Kidney (tissue), 22 donors: ENCODE measurements at places on chromosomes 5 and 9.
A peak's percentile ranks its signal among the peaks of the same experiment; 100 is the strongest.

- H3K36me3 ChIP-seq = peaks cover 5% of the 10 kb centered on the region
- H3K4me1 ChIP-seq = peaks cover 16% of the 10 kb centered on the region
- no peaks in the 10 kb centered on the region for H3K27me3 ChIP-seq
- DNase-seq = no peak
- peak overlapping the region; percentile 67 for H3K27ac ChIP-seq
- H3K4me3 ChIP-seq = peak overlapping the region; percentile 72
These were observed 719 bp downstream of the MIGA2 start for GRCh38 chr9:129036923-129037766.

GRCh38 chr9:112086627-112087026, 88.5 kb downstream of the SUSD1 start:
- H3K27ac ChIP-seq = no peak overlapping the region
- peak; percentile 30 for DNase-seq
- no peaks in the 10 kb centered on the region for H3K36me3 ChIP-seq
- H3K27me3 ChIP-seq = no peaks in the 10 kb centered on the region

DNA sequence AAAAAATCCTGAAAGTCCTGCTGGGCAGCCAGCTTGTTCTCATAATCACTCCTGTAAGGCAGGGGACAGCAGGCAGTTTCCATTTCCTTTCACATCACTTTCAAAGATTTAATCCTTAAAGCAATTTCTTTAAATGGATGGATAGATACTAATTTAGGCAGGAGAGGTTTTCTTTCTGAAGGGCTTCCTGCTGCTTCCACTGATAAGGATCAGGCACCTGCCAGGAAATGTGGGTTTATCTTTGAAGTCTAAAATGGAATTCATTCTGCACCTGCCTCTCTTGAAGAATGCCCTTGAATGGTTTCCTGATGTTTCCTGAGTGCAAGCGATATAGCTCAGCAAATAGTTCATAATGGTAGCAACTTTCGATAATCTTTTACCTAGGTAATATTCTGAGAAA, 64.5 kb downstream of the STARD4 start:
- H3K4me1 ChIP-seq = no peaks in the 10 kb centered on the region
- DNase-seq = no peak
- H3K27ac ChIP-seq = no peak overlapping the region
- no peaks in the 10 kb centered on the region for H3K36me3 ChIP-seq
- no peaks in the 10 kb centered on the region for H3K27me3 ChIP-seq

- no peaks in the 10 kb centered on the region for H3K27me3 ChIP-seq
- H3K4me1 ChIP-seq = no peaks in the 10 kb centered on the region
- H3K27ac ChIP-seq = no peak overlapping the region
These were observed 60.9 kb downstream of the TLE4 start for GRCh38 chr9:79632705-79633104.

- H3K27ac ChIP-seq = no peak overlapping the region
- no peaks in the 10 kb centered on the region for H3K4me1 ChIP-seq
- no peaks in the 10 kb centered on the region for H3K36me3 ChIP-seq
- no peak overlapping the region for H3K4me3 ChIP-seq
These were observed 93.7 kb downstream of the SGCD start for GRCh38 chr5:156420665-156421064.

GRCh38 chr5:167296066-167296465, 995.4 kb upstream of the WWC1 start:
- H3K4me3 ChIP-seq = no peak overlapping the region
- H3K36me3 ChIP-seq = no peaks in the 10 kb centered on the region
- H3K4me1 ChIP-seq = no peaks in the 10 kb centered on the region
- H3K27ac ChIP-seq = no peak overlapping the region

DNA sequence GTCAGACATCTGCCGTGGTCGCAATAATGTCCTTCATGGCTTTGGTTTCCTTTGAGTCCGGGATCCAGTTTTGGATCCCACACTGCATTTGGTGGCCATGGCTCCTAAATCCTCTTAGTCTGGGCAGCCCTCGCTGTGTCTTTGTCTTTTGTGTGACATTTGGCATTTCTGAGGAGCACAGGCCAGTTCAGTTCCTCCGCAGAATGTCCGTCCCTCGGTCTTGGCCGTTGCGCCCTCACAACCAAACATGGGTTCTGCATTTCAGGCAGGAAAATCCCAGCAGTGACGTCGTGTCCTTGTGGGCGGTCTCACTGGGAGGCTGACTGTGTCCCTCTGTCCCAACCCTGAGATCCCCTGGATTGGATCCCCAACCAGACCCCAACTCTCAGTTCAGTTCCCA, 172.9 kb upstream of the PPP1R26 start:
- H3K36me3 ChIP-seq = no peaks in the 10 kb centered on the region
- DNase-seq = no peak

DNA sequence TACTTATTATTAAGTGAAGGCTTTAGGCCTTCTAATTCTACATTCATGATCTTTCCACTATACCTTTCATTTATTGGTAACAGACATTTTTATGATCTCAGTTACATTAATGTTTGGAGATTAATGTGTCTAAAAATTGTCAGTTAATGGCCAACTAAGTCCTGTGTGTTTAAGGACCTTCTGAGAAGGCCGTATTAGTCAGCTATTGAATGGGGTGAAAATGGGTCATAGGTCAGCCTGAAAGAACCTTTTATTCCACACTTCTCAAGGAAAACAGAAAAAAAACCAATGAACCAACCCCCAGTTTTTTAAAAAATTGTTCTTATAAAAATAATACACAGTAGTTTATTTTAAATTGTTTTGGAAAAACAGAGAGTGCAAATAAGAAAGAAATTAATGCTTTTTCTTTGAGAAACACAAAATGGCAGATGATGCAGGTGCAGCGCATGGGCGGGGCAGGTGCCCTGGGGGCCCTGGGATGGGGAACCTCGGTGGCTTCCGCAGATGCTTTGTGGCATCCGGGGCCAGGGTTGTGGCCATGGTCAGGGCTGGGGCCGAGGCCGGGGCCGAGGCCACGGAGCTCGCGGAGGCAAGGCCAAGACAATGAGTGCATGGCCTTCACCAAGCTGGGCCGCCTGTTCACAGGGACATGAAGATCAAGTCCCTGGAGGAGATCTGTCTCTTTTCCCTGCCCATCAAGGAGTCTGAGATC, 141.9 kb downstream of the SPATA31D1 start:
- H3K27me3 ChIP-seq = no peaks in the 10 kb centered on the region
- H3K4me3 ChIP-seq = no peak overlapping the region
- no peaks in the 10 kb centered on the region for H3K36me3 ChIP-seq

GRCh38 chr5:17114233-17114632, 103.2 kb upstream of the BASP1 start:
- peak; percentile 37 for DNase-seq
- H3K27me3 ChIP-seq = no peaks in the 10 kb centered on the region

GRCh38 chr9:107711542-107711941, 222.0 kb upstream of the KLF4 start:
- H3K36me3 ChIP-seq = no peaks in the 10 kb centered on the region
- H3K27me3 ChIP-seq = no peaks in the 10 kb centered on the region
- no peak overlapping the region for H3K4me3 ChIP-seq
- no peaks in the 10 kb centered on the region for H3K4me1 ChIP-seq
- DNase-seq = no peak

- H3K27ac ChIP-seq = no peak overlapping the region
- no peaks in the 10 kb centered on the region for H3K4me1 ChIP-seq
- peak; percentile 79 for DNase-seq
These were observed 11.6 kb downstream of the SKIC3 start for GRCh38 chr5:95543017-95543705.

DNA sequence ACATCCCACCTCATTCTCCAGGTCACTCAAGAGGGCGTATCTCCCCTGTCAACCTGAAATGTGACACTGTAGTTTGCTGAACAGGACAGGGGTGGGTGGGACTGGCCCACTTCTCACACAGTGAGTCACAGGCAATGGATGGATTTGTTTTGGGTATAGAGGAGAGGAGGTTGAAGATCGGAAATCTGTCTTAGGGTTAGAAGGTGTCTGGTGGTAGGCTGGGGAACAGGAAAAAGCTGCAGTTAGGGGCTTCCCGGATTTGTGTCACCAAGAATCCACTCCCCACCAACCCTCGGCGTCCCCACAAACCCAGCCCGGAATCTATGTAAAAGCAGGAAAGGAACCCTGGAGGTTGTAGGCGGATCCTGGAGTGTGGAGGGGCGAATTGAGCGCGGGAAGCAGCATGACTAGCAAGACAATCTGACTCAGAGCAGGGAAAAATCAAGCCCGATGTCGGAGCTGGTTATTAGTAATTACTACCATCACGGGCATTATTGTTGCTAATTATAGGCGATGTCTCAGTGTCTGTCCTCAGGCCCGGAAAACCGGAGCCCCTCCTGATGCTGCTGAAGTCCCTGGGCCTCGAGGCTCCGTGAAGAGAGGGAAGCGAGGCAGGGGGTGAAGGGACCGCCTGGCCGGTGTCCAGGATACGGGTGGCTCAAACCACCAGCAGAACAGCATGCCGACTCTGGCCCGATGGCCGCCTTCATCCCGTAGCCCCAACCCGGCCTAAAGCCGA, 1.7 kb upstream of the IRX1 start:
- no peaks in the 10 kb centered on the region for H3K36me3 ChIP-seq
- DNase-seq = no peak
- peaks cover 5% of the 10 kb centered on the region for H3K4me1 ChIP-seq
- H3K4me3 ChIP-seq = no peak overlapping the region
- H3K27me3 ChIP-seq = peaks cover 61% of the 10 kb centered on the region

DNA sequence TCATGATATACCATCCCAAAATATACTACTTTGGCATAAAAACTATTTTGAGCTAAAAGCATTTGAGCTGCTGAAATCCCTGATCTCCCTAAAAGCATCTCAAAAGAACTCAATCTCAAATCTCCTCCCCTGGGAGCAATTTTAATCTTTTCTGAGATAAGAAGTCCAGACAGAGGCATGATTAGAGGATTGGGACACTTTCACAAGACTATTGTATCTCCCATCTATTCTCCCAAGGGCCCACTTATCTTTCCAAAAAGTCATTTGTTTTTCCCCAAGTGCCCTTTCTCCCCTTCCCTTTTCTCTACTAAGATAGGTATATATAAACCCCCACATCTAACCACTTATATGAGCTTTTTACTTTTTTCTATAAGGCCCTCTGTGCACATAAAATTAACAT, 79.7 kb downstream of the ALDH7A1 start:
- H3K36me3 ChIP-seq = no peaks in the 10 kb centered on the region
- H3K27me3 ChIP-seq = no peaks in the 10 kb centered on the region
- H3K27ac ChIP-seq = no peak overlapping the region
- no peak for DNase-seq
- peaks cover 12% of the 10 kb centered on the region for H3K4me1 ChIP-seq

GRCh38 chr5:59320420-59320819, 573.1 kb downstream of the PDE4D start:
- H3K27me3 ChIP-seq = no peaks in the 10 kb centered on the region
- H3K4me1 ChIP-seq = peaks cover 21% of the 10 kb centered on the region
- no peak for DNase-seq
- no peaks in the 10 kb centered on the region for H3K36me3 ChIP-seq

- H3K36me3 ChIP-seq = no peaks in the 10 kb centered on the region
- no peak overlapping the region for H3K4me3 ChIP-seq
- no peaks in the 10 kb centered on the region for H3K27me3 ChIP-seq
- DNase-seq = no peak
- H3K4me1 ChIP-seq = no peaks in the 10 kb centered on the region
These were observed 64.6 kb upstream of the FCN1 start for GRCh38 chr9:134982311-134982710.

DNA sequence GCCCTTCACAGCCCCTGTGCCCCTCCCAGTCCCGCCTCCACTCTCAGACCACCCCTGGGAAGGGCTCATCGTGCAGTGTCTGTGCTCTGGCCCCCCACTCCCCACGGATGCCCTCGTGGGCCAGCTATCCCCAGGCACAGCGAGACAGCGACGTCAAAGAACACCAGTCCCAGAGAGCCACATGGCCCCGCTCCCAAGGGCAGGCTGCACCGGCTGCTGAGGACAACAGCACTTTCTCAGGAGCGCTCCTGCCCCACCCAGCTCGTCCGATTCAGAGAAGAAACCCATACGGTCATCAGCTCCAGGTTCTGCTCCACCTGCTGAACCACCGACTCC, 4.8 kb upstream of the SNAPC4 start:
- H3K27me3 ChIP-seq = no peaks in the 10 kb centered on the region
- H3K36me3 ChIP-seq = peaks cover 8% of the 10 kb centered on the region
- H3K27ac ChIP-seq = no peak overlapping the region
- peaks cover 9% of the 10 kb centered on the region for H3K4me1 ChIP-seq
- H3K4me3 ChIP-seq = no peak overlapping the region

GRCh38 chr5:1882337-1883119, at the start of gene IRX4:
Gene IRX4, minus strand, starts transcription at chr5:1882925. Its CDS starts 278 bp downstream, at chr5:1882647.
- H3K4me3 ChIP-seq = no peak within 1 kb of the TSS
- peaks cover 33% of the 10 kb centered on the region for H3K27me3 ChIP-seq
- peak; percentile 73 for DNase-seq

DNA sequence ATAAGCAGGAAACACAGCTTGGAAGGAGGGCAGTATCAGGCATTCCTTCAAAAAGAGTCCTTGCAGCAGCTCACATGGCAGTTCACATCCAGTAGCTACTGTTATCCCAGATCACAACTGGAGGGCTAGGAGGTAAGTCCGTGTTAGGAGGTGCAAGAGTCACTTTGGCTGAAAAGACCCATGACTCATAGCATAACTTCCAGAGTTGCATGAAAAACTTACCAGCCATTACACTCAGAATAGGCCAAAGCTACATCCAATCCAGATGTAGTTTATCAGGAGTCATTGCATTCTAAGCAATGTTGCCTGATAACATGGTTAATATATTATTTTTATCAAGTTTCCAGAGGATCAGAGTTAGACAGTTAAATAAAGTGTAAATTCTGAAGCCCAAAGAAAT, 1126.4 kb upstream of the SEMA6A start:
- no peaks in the 10 kb centered on the region for H3K4me1 ChIP-seq
- no peak overlapping the region for H3K4me3 ChIP-seq
- no peak for DNase-seq

GRCh38 chr5:55096861-55097260, 5.6 kb upstream of the GZMA start:
- no peaks in the 10 kb centered on the region for H3K4me1 ChIP-seq
- H3K4me3 ChIP-seq = no peak overlapping the region
- H3K27me3 ChIP-seq = no peaks in the 10 kb centered on the region
- H3K27ac ChIP-seq = no peak overlapping the region
- H3K36me3 ChIP-seq = no peaks in the 10 kb centered on the region

GRCh38 chr5:168415401-168415800, 70.9 kb upstream of the RARS1 start:
- no peaks in the 10 kb centered on the region for H3K4me1 ChIP-seq
- DNase-seq = no peak
- H3K4me3 ChIP-seq = no peak overlapping the region
- H3K27ac ChIP-seq = no peak overlapping the region

- no peak overlapping the region for H3K4me3 ChIP-seq
- peaks cover 2% of the 10 kb centered on the region for H3K27me3 ChIP-seq
- no peaks in the 10 kb centered on the region for H3K4me1 ChIP-seq
- no peak overlapping the region for H3K27ac ChIP-seq
- no peaks in the 10 kb centered on the region for H3K36me3 ChIP-seq
- peak; percentile 48 for DNase-seq
These were observed 19.8 kb downstream of the LECT2 start for GRCh38 chr5:135934939-135935338.

GRCh38 chr9:114335745-114336144, 6.1 kb downstream of the ORM2 start:
- H3K27ac ChIP-seq = no peak overlapping the region
- H3K4me1 ChIP-seq = no peaks in the 10 kb centered on the region
- no peak overlapping the region for H3K4me3 ChIP-seq
- H3K27me3 ChIP-seq = no peaks in the 10 kb centered on the region

GRCh38 chr9:124372038-124372437, 43.2 kb downstream of the PSMB7 start:
- no peak for DNase-seq
- no peak overlapping the region for H3K27ac ChIP-seq
- no peak overlapping the region for H3K4me3 ChIP-seq
- no peaks in the 10 kb centered on the region for H3K27me3 ChIP-seq
- no peaks in the 10 kb centered on the region for H3K36me3 ChIP-seq
- H3K4me1 ChIP-seq = no peaks in the 10 kb centered on the region
